ENCODE measurements at places on chromosomes 12 and 14.

- H3K36me3 ChIP-seq: peaks cover 36% of the 10 kb centered on the region
- peaks cover 21% of the 10 kb centered on the region for H3K4me1 ChIP-seq
- DNase-seq: no peak
- H3K27ac ChIP-seq: no peak overlapping the region
Measured at GRCh38 chr12:1758887-1759286, 61.5 kb upstream of the LRTM2 start.

- H3K27ac ChIP-seq: peak overlapping the region; percentile 67
- no peaks in the 10 kb centered on the region for H3K36me3 ChIP-seq
- H3K4me3 ChIP-seq: no peak overlapping the region
- H3K4me1 ChIP-seq: peaks cover 71% of the 10 kb centered on the region
Measured at GRCh38 chr14:61344437-61345150, 23.2 kb downstream of the PRKCH start.

GRCh38 chr12:128796439-128797118, 27.2 kb downstream of the SLC15A4 start:
- no peak overlapping the region for H3K4me3 ChIP-seq
- H3K27ac ChIP-seq: peak overlapping the region; percentile 52
- no peaks in the 10 kb centered on the region for H3K27me3 ChIP-seq
- no peak for DNase-seq
- peaks cover 97% of the 10 kb centered on the region for H3K36me3 ChIP-seq

DNA sequence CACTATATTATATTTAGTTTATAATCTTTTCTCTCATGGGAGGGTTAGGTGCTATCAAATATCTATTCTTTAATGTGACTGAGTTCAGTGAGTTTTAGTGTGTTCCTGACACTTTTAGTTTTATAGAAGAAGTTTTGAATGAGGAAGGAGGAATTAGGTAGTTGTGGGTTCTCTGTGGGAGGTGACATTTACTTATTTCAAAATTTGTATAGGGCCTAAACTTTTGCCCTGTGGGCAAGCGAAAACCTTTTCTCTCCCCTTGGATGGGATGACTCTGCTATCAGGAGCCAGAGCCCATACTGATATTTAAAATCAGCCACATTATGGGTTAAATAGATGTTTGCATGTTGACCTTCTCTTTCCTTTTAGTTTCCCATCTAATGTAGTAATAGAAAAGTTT, 43.6 kb downstream of the SPATS2 start:
- no peaks in the 10 kb centered on the region for H3K27me3 ChIP-seq
- no peaks in the 10 kb centered on the region for H3K4me1 ChIP-seq
- no peak overlapping the region for H3K27ac ChIP-seq
- no peak for DNase-seq
- H3K4me3 ChIP-seq: no peak overlapping the region

GRCh38 chr12:93616584-93617101, 44.2 kb downstream of the SOCS2 start:
- H3K36me3 ChIP-seq: no peaks in the 10 kb centered on the region
- no peaks in the 10 kb centered on the region for H3K27me3 ChIP-seq
- H3K27ac ChIP-seq: no peak overlapping the region
- peaks cover 6% of the 10 kb centered on the region for H3K4me1 ChIP-seq
- no peak overlapping the region for H3K4me3 ChIP-seq

DNA sequence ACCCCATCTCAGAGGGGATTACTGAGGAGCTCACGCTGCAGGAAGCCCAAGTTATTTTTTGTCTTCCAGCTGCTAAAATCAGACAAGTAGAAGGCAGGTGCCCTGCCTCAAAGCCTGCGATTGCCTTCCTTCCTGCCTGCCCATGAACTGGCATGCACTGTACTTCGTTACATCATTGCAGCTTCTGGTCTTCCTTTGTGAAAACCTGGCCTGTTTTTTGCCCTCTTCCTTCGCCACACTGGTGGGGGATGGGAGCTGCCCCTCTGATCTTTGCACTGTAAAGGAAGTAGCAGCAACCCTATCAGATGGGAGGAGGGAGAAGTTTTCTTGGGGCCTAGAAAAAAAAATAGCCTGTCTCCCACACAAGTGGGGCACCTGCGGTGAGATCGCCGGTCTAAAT, 1098.7 kb downstream of the BCL11B start:
- no peak overlapping the region for H3K4me3 ChIP-seq
- no peak for DNase-seq
- H3K4me1 ChIP-seq: no peaks in the 10 kb centered on the region
- no peak overlapping the region for H3K27ac ChIP-seq

GRCh38 chr12:13596714-13597113, 384.7 kb downstream of the GRIN2B start:
- no peaks in the 10 kb centered on the region for H3K36me3 ChIP-seq
- no peak overlapping the region for H3K4me3 ChIP-seq
- H3K27ac ChIP-seq: no peak overlapping the region
- peaks cover under 1% of the 10 kb centered on the region for H3K4me1 ChIP-seq

GRCh38 chr14:77092676-77093075, 5.4 kb upstream of the CIPC start:
- H3K27ac ChIP-seq: no peak overlapping the region
- no peak for DNase-seq
- H3K4me1 ChIP-seq: peaks cover 18% of the 10 kb centered on the region

DNA sequence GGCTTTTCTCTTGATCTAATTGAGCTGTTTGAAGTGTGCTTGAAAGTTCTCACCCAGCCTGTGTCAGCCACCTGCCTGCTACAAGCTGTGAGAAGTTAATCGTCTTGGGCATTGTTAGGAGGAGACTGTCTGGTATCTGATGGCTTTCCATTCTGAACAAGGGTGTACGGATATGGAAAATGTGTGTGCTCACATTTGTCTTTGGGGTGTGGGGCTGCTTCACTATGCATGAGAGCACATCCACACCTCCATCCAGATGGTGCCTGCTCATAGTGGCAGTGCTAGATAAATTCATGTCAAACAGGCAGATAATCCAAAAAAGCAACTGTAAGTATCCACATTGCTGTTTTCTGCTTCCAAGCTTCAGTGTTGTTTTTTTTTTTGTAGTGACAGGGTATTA, 462.2 kb downstream of the DIO2 start:
- no peaks in the 10 kb centered on the region for H3K36me3 ChIP-seq
- no peak for DNase-seq
- H3K4me1 ChIP-seq: no peaks in the 10 kb centered on the region
- H3K27ac ChIP-seq: no peak overlapping the region

- H3K36me3 ChIP-seq: no peaks in the 10 kb centered on the region
- peak overlapping the region; percentile 56 for H3K27ac ChIP-seq
Measured at GRCh38 chr12:52871291-52872039, 22.7 kb upstream of the KRT78 start.

DNA sequence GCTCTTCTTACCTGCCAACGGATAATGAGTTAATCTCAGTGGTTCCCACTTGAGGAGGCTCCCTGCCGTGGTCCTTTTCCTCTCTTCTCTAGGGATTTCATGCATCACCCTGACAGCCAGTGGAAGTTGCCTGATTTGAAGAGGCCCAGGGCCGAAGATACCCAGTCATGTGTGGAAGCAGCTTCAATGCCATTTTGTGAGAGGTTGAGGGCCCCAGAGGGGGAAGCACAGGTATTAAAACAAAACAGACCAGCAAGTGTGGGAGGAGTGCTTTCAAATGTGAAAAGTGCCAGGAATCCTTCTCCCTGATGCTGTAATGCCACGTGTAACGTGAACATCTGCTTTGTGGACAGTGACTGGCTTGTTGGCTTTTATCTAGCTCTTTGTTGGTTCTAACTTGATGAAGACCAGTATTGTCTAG, 1.5 kb downstream of the TCP11L2 start:
- H3K36me3 ChIP-seq: peaks cover 8% of the 10 kb centered on the region
- H3K4me3 ChIP-seq: peak overlapping the region; percentile 97
- no peak for DNase-seq
- H3K27ac ChIP-seq: peak overlapping the region; percentile 98
- H3K4me1 ChIP-seq: peaks cover 95% of the 10 kb centered on the region
- no peaks in the 10 kb centered on the region for H3K27me3 ChIP-seq

GRCh38 chr14:101219896-101220703, 316.6 kb upstream of the RTL1 start:
- no peak for DNase-seq
- no peak overlapping the region for H3K27ac ChIP-seq
- no peaks in the 10 kb centered on the region for H3K4me1 ChIP-seq
- no peaks in the 10 kb centered on the region for H3K36me3 ChIP-seq

- H3K27me3 ChIP-seq: no peaks in the 10 kb centered on the region
- no peak overlapping the region for H3K4me3 ChIP-seq
- no peak for DNase-seq
- H3K27ac ChIP-seq: peak overlapping the region; percentile 13
- peaks cover 61% of the 10 kb centered on the region for H3K4me1 ChIP-seq
Measured at GRCh38 chr14:61406675-61407074, 85.3 kb downstream of the PRKCH start.

- H3K4me3 ChIP-seq: no peak overlapping the region
- peaks cover 3% of the 10 kb centered on the region for H3K4me1 ChIP-seq
- DNase-seq: no peak
- no peaks in the 10 kb centered on the region for H3K36me3 ChIP-seq
- no peak overlapping the region for H3K27ac ChIP-seq
Measured at GRCh38 chr12:113030875-113031525, 25.5 kb upstream of the DTX1 start.

DNA sequence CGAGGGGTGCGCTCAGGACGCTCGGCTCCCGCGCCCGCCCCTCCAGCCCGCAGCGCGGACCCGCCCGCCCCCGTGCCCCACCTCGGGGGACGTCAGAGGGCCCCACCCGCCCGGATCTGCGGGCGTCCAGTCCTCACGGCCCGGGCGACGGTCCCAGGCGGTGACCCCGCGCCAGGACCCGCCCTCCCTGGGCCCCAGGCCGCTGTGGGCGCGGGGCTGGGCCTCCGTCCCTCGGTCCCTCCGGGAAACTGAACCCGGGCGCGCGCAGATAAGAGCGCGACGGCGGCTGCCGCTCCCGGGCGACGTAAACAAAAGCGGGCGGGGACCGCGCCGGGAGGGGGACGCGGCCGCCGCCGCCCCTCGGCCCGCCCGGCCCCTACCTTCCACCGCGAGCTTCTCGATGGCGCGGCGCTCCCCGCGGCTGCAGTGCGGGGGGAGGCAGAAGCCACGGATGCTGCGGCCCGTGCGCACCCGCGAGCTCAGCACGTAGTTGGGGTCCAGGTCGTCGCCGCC, 1.1 kb downstream of the CKB start:
- H3K27me3 ChIP-seq: no peaks in the 10 kb centered on the region
- peak; percentile 63 for DNase-seq
- peak overlapping the region; percentile 68 for H3K4me3 ChIP-seq
- no peaks in the 10 kb centered on the region for H3K36me3 ChIP-seq

DNA sequence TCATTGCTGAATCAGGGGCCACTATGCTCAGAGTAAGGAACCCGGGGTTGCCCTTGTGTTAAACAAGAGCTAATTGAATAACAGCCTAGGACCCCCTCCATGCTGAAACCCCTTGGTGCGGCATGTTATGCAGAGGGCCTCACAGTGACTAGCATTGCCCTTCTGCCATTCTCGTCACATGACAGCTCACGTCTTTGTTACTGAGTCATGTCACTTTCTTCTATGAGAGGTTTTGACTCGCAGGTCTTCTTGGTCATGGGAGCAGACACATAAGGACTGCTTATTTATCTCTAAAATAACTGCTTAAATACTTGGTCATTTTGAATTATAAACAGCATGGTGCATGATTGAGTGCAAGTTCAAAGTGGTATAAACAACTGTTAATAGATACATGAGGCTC, 24.9 kb downstream of the TCTN1 start:
- H3K27me3 ChIP-seq: no peaks in the 10 kb centered on the region
- no peak overlapping the region for H3K4me3 ChIP-seq
- H3K4me1 ChIP-seq: peaks cover 37% of the 10 kb centered on the region
- no peaks in the 10 kb centered on the region for H3K36me3 ChIP-seq
- no peak for DNase-seq

- no peaks in the 10 kb centered on the region for H3K36me3 ChIP-seq
- no peak overlapping the region for H3K4me3 ChIP-seq
- no peaks in the 10 kb centered on the region for H3K4me1 ChIP-seq
- H3K27ac ChIP-seq: no peak overlapping the region
Measured at GRCh38 chr12:45553204-45553603, 176.3 kb upstream of the ARID2 start.

GRCh38 chr14:32307881-32308582, 21.1 kb upstream of the AKAP6 start:
- H3K36me3 ChIP-seq: no peaks in the 10 kb centered on the region
- peaks cover 22% of the 10 kb centered on the region for H3K4me1 ChIP-seq
- no peak for DNase-seq
- H3K4me3 ChIP-seq: no peak overlapping the region
- no peaks in the 10 kb centered on the region for H3K27me3 ChIP-seq

GRCh38 chr12:82524641-82525040, 162.1 kb upstream of the TMTC2 start:
- H3K27me3 ChIP-seq: no peaks in the 10 kb centered on the region
- no peak overlapping the region for H3K4me3 ChIP-seq
- no peak overlapping the region for H3K27ac ChIP-seq
- no peak for DNase-seq
- no peaks in the 10 kb centered on the region for H3K36me3 ChIP-seq
- no peaks in the 10 kb centered on the region for H3K4me1 ChIP-seq

Measured in left ventricle myocardium inferior (tissue), 1 donor.